Mononuclear cell (primary cell): ENCODE measurements at places on chromosomes 7 and 10. TPM values are rescaled to one million over a fixed set of nuclear protein-coding genes. Genes with fewer than 3 reads are reported as not detected.

Gene BTBD16
- total RNA-seq: not detected

Gene SFMBT2
- total RNA-seq: 22.8 TPM

Gene PTF1A
- total RNA-seq: not detected

Gene CLEC5A
- 3.6 TPM for total RNA-seq
